ENCODE measurements at places on chromosomes 3 and 15.

DNA sequence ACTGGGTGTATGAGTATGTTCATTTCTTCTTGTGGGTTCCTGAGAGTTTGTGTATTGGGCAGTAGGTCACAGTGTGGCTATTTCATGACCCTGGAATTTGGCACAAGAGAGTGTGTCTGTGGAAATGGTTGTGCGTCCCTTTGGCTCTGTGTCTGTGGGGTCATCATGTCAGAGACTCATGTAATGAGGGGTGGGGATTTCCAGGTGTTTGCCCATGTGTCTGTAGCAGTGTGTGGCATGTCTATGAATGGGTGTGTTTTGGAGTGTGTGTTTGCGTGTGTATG lies 1.3 kb upstream of the GATA2 start:
- DNase-seq = no peak

DNA sequence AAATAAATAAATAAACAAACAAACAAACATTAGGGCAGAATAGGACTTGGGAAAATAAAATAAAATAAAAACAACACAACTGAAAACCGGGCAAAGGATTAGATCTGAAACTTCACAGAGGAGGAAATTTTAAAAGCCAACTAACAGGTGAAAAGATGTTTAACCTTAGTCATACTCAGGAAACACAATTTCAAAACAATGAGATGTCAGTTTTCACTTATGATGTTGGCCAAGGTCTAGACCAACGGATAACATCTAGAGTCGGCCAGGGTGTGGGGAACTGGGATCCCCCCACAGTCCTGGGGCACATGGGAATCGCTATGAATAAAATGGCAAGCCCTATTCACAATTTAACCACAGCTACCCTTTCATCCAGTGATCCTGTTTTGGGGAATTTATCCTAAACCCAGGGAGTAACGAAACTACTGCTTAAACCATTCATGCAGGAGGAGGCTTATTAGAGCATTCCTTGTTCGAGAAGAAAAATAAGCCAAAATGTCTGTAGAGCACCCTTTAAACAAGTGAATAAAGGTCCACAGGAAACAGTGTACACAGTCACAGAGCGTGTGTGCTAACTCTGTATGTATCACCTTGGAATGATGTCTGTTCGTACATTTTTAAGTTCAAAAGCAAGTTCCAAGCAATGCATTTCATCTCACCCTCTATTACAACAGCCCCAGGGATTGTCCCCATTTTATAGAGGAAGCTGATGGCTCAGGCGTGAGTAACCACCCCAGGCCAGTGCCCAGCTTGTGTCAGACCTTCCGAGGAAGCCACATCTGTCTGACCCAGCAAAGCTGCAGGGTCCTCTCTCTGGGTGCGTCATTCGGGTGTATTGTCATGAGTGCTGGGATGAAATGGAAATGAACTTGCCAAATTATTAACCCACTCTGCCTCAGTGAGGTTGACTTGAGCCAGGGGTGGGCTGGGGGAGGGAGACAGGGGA lies 6.3 kb upstream of the ANPEP start:
- peak; percentile 39 for DNase-seq

DNA sequence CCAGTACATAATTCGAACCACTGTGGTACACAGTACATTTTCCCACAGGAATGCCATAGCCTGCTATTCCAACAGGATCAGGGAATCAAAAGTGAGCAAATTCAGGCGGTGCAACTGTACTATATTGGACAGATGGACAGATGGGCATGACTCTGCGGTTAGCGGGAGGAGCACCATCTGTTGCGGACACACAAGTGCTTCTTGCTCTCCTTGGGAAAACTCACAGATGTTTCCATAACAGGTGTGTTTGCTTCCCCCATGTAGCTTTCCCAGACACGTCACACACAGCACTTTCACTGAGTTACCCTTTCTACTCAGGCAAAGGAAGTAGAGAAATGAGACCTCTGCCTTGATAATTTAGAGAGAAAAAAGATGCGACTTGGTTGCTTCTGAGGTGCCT lies 325.1 kb upstream of the THBS1 start:
- no peak for DNase-seq

DNA sequence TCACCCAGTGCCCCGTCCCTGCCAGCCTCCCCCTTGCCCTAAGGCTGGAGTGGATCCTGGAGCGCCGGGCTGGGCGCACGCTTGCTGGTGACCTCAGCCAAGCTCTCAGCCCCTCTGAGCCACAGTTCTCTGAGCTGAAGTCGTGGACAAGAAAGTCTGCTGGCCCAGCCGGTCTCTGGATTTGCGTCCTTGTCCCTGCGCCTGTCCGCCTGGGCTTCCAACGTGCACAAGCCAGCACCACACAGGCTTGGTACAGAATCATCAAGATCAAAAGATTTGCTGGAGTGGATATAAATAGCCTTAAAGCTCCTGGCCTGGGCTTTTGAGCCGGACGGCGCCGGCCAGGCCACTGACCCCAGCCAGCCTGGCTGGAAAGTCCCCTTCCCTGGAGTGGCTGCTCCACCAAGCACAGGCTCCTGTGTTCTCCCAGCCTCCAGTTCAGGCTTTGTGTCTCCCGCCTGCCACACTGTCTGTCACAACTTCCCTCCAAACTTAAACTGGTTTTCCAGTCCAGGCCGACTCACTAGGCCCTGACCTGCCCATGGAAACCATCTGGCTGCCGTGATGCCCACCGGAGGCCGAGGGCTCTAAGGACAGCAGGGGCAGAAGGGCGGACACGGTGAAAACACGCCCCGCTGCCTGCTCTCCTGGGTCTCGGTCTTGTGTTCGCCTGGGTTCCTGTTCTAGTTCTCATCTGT lies 156.2 kb downstream of the NUP210 start:
- DNase-seq = no peak

- no peak for DNase-seq
Measured at GRCh38 chr15:95930659-95931375, 399.7 kb upstream of the NR2F2 start.

GRCh38 chr15:88309363-88309762 lies 52.8 kb upstream of the NTRK3 start:
- no peak for DNase-seq

- DNase-seq = no peak
Measured at GRCh38 chr15:56468401-56468800, 3.5 kb upstream of the MNS1 start.

GRCh38 chr3:46829699-46830208 lies 33.5 kb downstream of the MYL3 start:
- DNase-seq = no peak

DNA sequence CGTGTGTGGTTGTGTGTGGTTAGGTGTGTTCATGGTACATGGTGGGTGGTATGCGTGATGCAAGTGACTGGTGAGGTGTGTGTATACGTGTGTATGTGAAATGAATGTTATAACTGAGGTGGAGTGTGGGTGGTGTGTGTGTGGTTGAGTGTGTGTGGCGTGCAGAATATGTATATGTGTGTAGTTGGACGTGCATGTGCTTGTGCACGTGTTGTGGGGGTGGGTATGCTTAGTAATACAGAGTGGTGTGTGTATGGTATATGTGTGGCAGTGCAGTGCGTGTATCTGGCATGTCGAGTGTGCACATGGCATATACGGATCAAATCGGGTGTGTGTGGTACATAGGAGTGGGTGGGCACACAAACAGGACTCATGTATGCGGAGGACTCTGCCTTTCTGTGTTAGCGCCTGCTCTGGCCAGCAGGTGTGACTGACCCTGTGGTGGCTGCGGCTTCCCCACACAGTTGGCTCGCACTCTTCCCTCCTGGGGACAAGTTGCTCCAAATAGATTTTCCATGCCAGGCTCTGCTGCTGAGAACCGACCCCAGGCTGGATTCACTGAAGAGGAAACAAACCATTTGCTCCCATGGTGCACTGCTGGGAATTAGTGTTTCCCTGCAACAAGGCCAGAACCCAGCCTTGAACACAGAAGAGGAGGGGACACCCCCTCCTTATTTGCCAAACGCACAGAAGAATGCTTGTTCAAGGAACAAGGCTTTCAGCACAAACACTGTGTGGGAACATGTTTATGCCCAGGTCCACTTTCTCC lies 1.2 kb upstream of the C3orf70 start:
- no peak for DNase-seq

- DNase-seq = no peak
Measured at GRCh38 chr3:50536471-50537180, 30.9 kb downstream of the C3orf18 start.

Measured in fibroblast of upper back skin (primary cell).